ENCODE measurements at places on chromosomes 16 and 17. TPM values are rescaled to one million over a fixed set of nuclear protein-coding genes. Genes with fewer than 3 reads are reported as not detected.

The ANKS3 gene
- 22.2 TPM for total RNA-seq

The ABCC12 gene
- total RNA-seq = under 0.01 TPM

The NOD2 gene
- not detected for total RNA-seq

The CHST4 gene
- total RNA-seq = under 0.01 TPM

The FCSK gene
- 5.3 TPM for total RNA-seq

The GP1BA gene
- not detected for total RNA-seq

The CACNG5 gene
- total RNA-seq = not detected

The TNFRSF12A gene
- 103 TPM for total RNA-seq

The SLFN11 gene
- total RNA-seq = 114 TPM

The MRPL10 gene
- total RNA-seq = 32.3 TPM

- H3K4me3 ChIP-seq = no peak overlapping the region
- H3K27ac ChIP-seq = no peak overlapping the region
- no peaks in the 10 kb centered on the region for H3K4me1 ChIP-seq
- DNase-seq = no peak
- peaks cover 75% of the 10 kb centered on the region for H3K36me3 ChIP-seq
These were observed 38.1 kb downstream of the GPT2 start for GRCh38 chr16:46922239-46922638.

DNA sequence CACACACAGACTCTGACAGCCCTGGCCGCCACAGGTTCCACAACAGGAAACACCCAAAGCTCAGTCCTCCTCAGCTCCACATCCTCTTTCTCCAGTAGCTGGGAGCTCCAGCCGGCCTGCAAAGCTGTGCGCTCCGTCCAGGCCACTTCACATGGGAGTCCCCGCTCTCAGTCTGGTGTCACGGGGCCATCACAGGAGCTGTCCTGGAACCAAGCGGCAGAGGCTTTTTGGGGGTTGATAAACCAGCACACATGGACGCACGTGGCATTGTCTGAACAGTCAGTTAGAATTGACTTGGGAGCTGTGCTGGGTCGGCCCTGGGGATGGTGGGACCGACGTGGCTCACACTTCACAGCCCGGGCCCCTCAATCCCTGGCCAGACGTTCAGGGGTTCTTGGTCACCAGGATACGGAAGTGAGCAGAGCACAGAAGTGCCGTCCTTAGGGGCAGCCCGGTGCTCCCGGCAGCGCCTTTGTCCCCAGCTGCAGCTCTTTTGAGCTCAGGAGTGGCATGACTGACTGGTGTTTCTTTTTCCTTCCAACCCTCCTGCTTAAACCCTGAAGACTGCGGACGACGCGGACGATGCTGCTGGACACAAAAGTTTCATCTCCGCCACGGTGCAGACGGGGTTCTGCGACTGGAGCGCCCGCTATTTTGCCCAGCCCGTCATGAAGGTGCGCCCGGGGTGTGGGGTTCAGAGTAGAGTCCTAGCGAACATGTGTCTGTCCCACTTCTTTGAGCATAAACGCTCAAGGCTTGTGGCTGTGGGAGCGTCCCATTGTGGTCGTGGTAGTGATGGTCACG lies 66.6 kb upstream of the CHMP6 start:
- no peaks in the 10 kb centered on the region for H3K27me3 ChIP-seq
- peaks cover 37% of the 10 kb centered on the region for H3K36me3 ChIP-seq
- H3K27ac ChIP-seq = no peak overlapping the region
- H3K4me1 ChIP-seq = no peaks in the 10 kb centered on the region

- DNase-seq = peak; percentile 49
- H3K27me3 ChIP-seq = no peaks in the 10 kb centered on the region
- H3K4me1 ChIP-seq = no peaks in the 10 kb centered on the region
- H3K4me3 ChIP-seq = no peak overlapping the region
- no peaks in the 10 kb centered on the region for H3K36me3 ChIP-seq
These were observed 114.8 kb upstream of the NOL11 start for GRCh38 chr17:67602974-67603373.

DNA sequence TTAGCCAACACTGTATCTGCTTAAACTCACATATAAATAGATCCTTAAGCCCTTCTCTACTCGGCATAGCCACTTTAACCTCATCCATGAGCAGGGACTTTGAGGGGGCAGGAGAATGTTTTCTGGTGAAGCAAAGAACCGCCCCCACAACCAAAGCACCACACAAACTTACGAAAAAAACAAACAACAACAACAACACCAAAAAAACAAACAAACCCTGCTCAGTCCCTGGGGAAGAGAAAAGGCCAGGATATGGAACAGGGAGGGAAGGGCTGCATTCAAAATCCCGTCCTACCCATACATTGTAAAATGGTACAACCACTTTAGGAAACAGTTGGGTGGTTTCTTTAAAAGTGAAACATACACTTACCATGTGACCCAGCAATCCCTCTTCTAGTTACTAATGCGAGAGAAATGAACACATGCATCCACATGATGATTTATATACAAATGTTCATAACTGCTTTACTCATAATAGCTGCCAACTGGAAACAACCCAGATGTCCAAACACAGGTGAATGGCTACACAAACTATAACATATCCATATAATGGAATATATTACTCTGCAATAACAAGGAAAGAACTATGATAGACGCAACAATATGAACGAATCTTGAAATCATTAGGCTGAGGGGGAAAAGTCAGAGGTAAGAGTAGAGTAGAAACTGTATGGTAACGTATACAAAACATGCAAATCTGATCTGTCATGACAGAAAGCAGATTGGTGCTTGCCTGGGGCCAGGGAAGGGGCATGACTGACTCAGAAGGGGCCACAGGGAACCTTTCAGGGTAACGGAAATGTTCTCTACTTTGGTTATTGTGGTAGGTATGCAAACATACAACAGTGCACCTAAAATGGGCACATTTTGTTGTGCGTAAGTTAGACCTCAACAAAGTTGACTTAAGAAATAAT lies 37.7 kb upstream of the TOB1 start:
- H3K27me3 ChIP-seq = no peaks in the 10 kb centered on the region
- H3K27ac ChIP-seq = peak overlapping the region; percentile 80

DNA sequence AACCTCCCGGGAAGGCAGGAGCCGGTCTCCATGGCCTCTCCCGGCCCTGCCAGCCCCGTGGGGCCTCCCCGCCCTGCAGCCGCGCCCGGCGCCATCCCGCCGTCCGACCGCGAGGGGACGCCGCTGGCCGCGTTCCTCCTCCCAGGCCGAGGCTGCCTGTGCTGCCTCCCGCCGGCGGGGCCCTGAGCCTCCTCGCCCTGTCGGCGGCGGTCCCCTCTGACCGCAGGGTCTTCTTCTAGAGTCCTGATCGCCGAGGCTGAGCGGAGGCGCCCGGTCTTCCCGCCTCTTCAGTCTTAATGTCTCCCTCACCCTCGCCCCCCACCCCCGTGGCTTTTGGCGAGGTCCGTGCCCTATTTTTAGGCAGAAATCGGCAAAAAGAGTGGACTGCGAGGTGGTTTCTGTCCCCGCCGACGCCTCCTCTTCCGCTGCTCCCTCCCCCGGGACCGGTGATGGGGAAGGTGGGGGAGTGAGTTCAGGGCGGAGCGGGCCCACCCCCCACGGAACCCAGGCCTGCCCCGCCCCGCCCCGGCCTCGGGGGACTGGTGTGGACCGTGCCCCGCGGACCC lies 794 bp upstream of the CPNE7 start:
- no peak overlapping the region for H3K27ac ChIP-seq
- H3K4me1 ChIP-seq = peaks cover 15% of the 10 kb centered on the region
- H3K4me3 ChIP-seq = peak overlapping the region; percentile 28
- peaks cover 4% of the 10 kb centered on the region for H3K27me3 ChIP-seq

- no peak for DNase-seq
- H3K4me3 ChIP-seq = no peak overlapping the region
- H3K4me1 ChIP-seq = no peaks in the 10 kb centered on the region
- no peak overlapping the region for H3K27ac ChIP-seq
These were observed 45.0 kb upstream of the LHX1 start for GRCh38 chr17:36892112-36892838.

DNA sequence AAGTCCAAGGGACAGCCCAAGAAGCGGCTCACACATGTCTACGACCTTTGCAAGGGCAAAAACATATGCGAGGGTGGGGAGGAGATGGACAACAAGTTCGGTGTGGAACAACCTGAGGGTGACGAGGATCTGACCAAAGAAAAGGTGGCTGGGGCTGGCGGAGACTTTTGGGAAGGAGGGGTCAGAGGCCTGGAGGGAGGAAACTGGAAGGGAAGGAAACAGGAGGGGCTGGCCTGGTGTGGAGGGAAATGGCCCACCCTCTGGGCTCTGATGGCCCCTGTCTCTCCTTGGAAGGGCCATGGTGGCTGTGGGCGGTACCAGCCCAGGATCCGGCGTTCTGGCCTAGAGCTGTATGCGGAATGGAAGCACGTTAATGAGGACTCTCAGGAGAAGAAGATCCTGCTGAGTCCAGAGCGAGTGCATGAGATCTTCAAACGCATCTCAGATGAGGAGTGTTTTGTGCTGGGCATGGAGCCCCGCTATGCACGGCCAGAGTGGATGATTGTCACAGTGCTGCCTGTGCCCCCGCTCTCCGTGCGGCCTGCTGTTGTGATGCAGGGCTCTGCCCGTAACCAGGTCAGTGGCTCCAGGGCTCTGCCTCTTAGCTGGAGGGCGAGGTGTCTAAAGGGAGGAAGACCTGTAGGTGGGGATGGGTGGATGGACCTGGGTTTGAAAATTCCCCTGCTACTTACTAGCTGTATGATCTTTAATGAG lies 12.5 kb downstream of the POLR2A start:
- peaks cover 58% of the 10 kb centered on the region for H3K36me3 ChIP-seq
- no peak for DNase-seq
- no peaks in the 10 kb centered on the region for H3K27me3 ChIP-seq
- no peak overlapping the region for H3K27ac ChIP-seq
- no peak overlapping the region for H3K4me3 ChIP-seq
- no peaks in the 10 kb centered on the region for H3K4me1 ChIP-seq

GRCh38 chr16:85304337-85304736 lies 192.1 kb upstream of the CIBAR2 start:
- H3K27me3 ChIP-seq = no peaks in the 10 kb centered on the region
- no peak for DNase-seq
- peaks cover 17% of the 10 kb centered on the region for H3K4me1 ChIP-seq
- no peak overlapping the region for H3K4me3 ChIP-seq
- H3K27ac ChIP-seq = no peak overlapping the region

DNA sequence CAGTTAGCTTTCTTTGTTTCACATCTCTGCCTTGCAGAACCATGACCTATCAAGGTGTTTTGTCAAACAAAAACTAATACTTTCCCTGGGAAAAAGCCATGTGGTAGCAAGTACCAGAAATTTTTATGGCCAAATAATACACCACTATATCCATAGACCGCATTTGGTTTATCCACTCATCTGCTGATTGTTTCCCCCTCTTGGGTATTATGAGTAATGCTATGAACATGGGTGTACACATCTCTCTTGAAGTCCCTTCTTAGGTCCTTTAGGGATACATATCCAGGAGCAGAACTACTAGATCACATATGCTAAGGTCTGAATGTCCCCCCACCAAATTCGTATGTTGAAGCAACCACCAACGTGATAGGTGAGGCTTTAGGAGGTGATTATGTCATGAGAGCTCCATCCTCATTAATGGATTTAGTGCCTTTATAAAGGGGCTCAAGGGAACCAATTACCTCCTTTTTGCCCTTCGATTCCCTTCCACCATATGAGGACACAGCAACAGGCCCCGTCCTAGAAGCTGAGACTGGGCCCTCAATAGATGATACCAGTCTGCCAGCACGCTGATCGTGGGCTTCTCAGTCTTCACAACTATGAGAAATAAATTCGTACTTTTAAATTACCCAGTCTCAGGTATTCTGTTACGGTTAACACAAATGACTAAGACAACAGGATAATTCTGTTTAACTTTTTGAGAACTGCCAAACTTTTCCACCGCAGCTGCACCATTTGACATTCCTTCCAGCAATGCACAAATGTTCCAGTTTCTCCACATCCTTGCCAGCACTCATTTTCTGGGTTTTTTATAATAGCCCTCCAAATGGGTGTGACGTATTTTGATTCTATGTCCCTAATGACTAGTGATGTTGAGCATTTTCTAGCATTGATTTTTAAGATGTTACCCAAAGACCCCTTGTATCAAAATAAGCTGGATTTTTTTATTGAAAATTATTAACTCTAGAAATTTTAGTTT lies 30.0 kb downstream of the SIAH1 start:
- H3K27me3 ChIP-seq = no peaks in the 10 kb centered on the region
- peaks cover 27% of the 10 kb centered on the region for H3K36me3 ChIP-seq
- no peak for DNase-seq
- no peak overlapping the region for H3K4me3 ChIP-seq
- H3K4me1 ChIP-seq = no peaks in the 10 kb centered on the region

GRCh38 chr16:54285414-54286089 lies 1.0 kb downstream of the IRX3 start:
- no peak overlapping the region for H3K27ac ChIP-seq
- H3K4me3 ChIP-seq = peak overlapping the region; percentile 71
- peaks cover 4% of the 10 kb centered on the region for H3K4me1 ChIP-seq

DNA sequence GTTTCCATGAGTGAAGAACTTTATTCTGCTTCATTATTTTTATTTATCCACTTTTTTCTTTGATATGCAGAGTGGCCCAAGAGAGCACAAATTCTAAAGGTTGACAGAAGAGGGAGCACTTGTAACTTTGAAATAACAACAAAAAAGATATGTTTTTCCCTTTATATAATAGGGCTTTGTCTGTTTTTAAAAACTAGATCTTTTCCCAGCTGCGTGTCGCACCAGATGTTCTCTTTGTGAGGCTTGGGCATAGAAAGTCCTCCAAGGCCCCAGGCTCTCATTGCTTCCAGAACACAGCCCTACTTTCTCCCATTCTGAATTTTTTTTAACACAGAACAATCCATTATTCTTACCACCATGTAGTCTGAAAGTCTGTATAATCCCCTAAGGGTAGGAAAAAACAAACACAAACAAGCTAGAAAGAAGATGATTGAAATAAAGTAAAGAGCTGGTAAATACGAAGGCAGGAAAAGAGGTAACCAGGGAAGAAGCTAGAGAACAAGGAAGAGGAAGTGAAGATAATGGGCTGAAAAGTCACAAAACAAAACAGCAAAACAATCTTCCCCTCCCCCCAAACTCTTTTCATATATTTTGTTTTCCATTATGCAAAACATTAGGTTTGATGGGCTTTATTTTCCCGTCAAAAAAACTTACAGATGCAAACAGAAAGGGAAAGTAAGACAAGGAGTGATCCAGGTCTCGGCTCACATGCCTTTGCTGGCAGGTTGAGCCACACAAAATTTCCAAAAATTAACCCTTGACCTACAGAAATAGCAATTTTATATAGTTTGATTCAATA lies 160.4 kb downstream of the ABCA8 start:
- H3K4me3 ChIP-seq = no peak overlapping the region
- no peaks in the 10 kb centered on the region for H3K27me3 ChIP-seq
- H3K27ac ChIP-seq = peak overlapping the region; percentile 85
- peaks cover 13% of the 10 kb centered on the region for H3K4me1 ChIP-seq
- no peaks in the 10 kb centered on the region for H3K36me3 ChIP-seq

- H3K27me3 ChIP-seq = no peaks in the 10 kb centered on the region
- peaks cover 18% of the 10 kb centered on the region for H3K4me1 ChIP-seq
- peak overlapping the region; percentile 82 for H3K4me3 ChIP-seq
- DNase-seq = no peak
- H3K27ac ChIP-seq = no peak overlapping the region
These were observed 2.0 kb downstream of the P4HB start for GRCh38 chr17:81858170-81858966.

GRCh38 chr16:78970650-78971049 lies 629.9 kb downstream of the MAF start:
- H3K4me1 ChIP-seq = no peaks in the 10 kb centered on the region
- no peaks in the 10 kb centered on the region for H3K36me3 ChIP-seq
- H3K4me3 ChIP-seq = no peak overlapping the region

GRCh38 chr17:44220213-44221083 lies 973 bp upstream of the UBTF start:
- DNase-seq = peak; percentile 44
- peak overlapping the region; percentile 93 for H3K4me3 ChIP-seq
- H3K4me1 ChIP-seq = peaks cover 15% of the 10 kb centered on the region
- peaks cover 15% of the 10 kb centered on the region for H3K36me3 ChIP-seq
